ENCODE measurements at places on chromosomes 6 and 20.

DNA sequence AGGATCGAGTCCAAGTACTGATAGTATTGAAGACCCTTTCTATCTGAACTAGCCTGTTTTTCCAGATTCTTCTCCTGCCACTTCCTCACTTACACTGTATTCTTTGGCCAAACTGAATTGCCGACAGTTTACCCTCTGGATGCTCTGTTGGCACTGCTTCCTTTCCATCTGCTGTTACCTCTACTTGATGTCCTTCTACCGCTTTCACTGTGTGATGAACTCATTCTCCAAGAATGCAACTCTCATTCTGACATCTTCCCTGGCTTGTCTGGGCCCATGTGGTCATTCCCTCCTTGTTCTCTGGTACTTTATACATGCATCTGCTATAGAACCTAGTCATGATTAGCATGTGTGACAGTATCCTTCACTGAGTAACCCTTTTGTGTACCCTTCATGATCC, 16.3 kb downstream of the RPRD1B start:
- no peak for DNase-seq

GRCh38 chr6:98526465-98526864, 307.9 kb upstream of the POU3F2 start:
- no peak for DNase-seq

GRCh38 chr6:37488476-37488875, 11.2 kb downstream of the CCDC167 start:
- no peak for DNase-seq

GRCh38 chr6:166588691-166589336, 2.3 kb upstream of the RAMACL start:
- no peak for DNase-seq

DNA sequence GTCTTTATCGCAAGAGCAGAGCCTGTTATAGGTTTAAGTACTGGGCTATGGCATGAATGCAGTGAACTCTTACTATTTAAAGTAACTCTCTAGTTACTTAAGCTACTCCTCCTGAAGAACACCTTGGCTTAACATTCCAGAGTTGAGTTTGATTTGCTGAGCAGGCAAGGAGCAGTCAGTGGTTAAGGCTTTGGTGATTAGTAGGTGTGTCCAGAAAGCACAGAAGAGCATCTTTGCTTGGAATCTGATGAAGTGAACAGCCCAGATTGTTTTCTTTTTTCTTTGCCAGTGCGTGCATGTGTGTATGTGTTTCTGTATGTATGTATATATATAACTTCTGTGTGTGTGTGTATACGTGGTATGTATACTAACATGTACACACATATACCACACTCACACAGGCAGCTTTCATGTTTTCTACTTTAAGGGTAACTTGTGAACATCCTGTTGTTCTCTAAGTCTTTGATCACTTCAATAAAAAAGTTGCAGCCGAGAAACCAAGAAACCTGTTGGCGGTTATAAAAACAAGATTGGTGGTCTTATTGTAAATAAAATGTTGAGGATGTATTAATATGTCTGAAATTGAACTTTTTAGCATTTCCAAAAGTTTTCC, 56.2 kb upstream of the TULP4 start:
- DNase-seq = no peak

DNA sequence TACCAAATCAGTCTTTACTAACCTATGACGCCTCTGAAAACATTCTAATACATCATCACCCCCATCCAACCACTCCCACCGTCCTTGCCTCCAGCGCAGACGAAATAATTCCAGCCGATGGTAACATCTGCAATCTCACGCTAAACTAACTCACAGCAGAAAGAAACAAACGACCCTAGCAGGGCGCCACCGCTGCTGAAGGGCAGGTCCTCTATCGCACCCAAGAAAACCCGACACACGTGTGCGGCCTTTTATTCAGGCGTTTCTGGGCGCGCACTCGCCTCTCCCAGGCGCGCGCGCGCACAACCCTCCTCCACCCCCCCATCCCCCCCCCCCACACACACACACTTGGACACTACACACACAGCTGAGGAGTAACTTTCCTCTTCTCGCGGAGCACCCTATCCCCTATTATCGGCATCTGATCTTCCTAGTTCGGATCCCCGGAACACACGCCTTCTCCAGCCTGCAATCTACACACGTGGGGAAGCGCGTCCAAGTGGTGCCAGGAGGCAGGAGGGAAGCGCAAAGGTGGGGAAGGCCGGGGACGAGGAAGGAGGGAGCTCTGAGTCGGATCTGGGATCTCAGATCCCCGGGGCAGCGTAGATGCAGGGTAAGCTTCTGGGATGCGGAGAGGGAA, 1.4 kb downstream of the GFOD1 start:
- DNase-seq = peak; percentile 5

GRCh38 chr6:88236612-88237360, 70.6 kb upstream of the CNR1 start:
- DNase-seq = no peak

GRCh38 chr20:41631826-41632225, 13.6 kb upstream of the CHD6 start:
- DNase-seq = no peak

DNA sequence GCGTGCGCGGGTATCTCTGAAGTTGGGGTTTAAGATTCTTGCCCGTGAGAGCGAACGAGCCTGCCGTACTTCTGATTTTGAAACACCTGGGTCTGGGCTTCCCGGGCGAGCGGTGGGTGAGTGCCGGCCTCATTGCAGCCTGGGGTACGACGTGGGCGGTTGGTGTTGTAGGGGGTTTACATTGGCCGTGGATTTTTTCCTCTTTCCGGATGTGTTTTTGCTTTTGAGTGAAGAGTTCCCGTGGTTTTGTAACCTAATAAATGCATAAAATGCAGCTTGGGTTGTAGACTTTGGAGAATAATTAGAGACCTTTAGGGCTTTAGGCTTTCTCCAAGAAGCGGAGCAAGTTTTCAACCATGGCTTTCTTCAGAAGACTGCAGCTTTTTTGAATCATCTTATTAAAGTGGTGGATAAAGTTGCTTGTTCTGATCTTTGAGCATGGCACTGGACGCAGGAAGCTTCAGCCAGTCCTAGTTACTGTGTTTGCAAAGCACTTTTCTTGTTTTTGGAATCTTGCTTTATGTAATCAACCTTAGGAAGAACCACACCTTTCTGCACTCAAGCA, 314 bp downstream of the FARS2 start:
- no peak for DNase-seq

GRCh38 chr6:46821458-46821881, 28.3 kb downstream of the MEP1A start:
- DNase-seq = no peak
